ENCODE measurements at places on chromosomes 7 and 10.

DNA sequence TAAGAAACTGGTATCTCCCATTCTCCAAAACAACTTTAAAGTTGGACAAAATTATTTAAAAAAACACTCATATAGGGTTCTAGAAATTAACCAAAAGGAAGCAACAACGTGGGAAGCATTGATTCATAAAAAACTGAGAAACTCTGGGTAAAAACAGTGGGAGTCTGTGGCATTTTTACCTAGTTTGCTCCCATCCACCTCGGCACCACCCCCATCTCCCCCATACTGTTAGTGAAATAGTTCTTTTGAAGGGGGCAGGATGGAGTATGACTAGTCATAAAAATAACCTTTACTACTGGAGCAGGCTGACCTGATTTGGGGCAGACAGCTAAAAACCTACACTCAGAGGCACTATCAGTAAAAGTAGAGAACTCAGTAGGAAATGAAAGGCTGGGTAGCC is 123.2 kb downstream of the AVL9 start:
- DNase-seq, result no peak

GRCh38 chr7:157313645-157314044 is 23.2 kb upstream of the DNAJB6 start:
- no peak for DNase-seq

DNA sequence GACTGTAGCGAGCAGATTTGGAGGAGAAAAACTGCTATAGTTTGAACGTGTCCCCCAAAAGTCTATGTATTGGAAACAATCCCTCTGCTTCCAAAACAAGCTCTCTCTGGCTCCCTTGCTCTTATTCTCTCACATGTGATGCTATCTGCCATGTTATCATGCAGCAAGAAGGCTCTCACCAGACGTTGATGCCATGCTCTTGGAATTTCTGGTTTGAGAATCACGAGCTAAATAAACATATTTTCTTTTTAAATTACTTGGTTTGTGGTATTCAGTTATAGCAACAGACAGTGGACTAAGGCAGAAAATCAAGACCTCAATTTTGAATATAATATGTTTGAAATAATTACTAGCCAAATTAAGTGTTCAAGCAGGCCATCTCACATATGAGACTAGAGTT is 17.5 kb upstream of the GNAT3 start:
- no peak for DNase-seq

GRCh38 chr10:106825576-106826364 is 338.7 kb downstream of the SORCS1 start:
- DNase-seq, result no peak

- no peak for DNase-seq
Observed at GRCh38 chr10:101793526-101793925, 10.3 kb upstream of the NPM3 start.

GRCh38 chr10:14017467-14017866 is 313.3 kb downstream of the FRMD4A start:
- no peak for DNase-seq

DNA sequence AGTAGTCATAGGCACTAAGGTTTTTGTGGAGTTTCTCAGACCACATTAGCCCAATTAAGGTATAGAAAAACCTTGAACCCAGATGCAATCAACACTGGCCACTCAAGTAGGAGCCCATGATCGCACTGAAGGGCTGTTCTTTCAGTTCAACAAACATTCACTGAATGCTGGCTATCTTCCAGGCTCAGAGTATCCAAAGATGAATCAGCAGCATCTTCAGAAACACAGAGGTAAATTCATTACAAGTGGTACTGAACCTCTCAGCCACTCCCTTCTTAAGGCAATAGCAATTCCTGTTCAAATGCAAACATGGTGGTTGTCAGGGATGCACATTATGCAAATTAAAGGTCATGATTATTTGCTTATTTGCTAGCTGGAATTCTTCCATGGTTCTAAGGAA is 17.1 kb downstream of the KCNK18 start:
- DNase-seq, result no peak

- DNase-seq, result no peak
Observed at GRCh38 chr7:23475576-23475839, 5.2 kb upstream of the IGF2BP3 start.

DNA sequence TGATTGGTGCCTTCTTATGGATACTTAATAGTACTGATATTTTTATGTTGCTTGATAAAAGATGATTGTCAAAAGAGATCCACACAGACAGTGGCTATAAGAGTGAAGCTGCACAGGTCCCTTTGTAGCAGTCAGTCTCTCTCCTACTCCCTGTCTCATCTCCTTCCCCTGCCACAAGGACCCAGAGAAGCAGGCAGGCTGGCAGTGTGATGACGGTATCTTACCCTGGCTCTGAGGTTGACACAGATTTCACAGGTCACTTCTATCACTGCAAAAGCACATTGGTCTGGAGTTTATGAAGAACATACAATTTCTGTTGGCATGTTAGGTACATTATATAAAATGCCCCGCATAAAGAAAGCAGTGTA is 64.4 kb upstream of the AHR start:
- no peak for DNase-seq

DNA sequence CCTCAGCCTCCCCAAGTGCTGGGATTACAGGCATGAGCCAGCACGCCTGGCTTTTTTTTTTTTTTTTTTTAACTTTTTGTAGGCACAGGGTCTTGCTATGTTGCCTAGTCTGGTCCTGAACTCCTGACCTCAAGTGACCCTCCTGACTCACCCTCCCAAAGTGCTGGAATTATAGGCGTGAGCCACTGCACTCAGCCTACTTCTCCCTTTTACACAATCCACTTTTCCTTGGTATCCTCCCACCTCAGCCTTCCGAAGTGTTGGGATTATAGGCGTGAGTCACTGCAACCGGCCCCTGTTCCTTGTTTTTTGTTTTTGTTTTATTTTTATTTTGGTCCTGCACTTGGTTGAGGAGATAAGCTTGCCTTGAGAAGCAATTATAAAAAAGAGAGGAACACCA is 75.9 kb upstream of the KMT2C start:
- no peak for DNase-seq

DNA sequence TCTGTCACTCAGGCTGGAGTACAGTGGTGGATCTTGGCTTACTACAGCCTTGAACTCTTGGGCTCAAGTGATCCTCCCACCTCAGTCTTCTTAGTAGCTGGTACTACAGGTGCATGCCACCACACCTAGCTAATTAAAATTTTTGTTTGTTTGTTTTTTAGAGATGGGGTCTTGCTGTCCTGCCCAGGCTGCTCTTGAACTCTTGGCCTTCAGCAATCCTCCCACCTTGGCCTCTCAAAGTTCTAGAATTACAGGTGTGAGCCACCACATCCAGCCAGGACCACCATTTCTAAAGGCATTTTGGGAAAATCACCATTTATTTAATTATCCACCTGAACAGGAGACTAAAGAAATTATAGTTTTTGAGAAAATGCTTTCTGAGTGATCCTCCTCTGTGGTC is 252.3 kb downstream of the PRPF18 start:
- no peak for DNase-seq

DNA sequence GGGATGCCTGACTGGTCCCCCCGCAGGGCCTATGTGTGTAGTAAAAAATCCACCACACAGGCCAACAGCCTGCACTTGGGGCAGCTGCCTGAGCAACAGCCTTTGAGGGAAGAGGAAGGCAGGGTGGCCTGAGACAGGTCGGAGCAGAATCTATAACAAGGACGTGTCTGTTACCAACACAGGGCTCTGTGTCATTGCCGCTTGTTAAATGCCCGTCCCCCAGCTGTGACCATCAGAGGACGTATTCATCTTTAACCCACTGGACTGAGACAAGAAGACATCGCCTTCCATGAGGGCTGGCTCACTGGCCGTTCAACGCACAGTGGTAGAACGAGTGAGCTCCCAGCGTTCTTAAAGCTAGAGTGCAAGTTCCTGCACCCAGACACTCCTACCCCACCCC is 7.8 kb downstream of the PDIA4 start:
- no peak for DNase-seq

All from HuH-7 (cell line).